ENCODE measurements at places on chromosomes 4 and X.

GRCh38 chr4:185016946-185017758, 1.1 kb upstream of the HELT start:
- DNase-seq, result no peak

DNA sequence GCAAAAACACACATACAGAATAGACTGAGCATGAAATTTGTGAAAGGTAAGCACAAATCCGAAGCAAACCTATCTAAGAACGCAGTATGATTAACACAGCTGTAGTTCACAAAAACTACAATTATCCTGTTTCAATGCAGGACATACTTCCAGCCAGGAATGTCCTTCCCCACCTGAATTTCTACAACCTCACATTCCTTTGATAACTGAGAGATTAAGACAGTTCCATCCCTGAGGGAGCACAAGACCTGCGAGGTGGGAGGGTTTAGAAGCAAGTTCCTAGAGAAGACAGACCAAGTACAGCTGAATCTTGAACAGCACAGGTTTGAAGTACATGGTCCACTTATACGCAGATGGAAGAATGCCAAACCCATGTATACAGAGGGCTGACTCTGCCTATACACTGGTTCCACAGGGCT, 10.6 kb downstream of the ABCG2 start:
- no peak for DNase-seq

DNA sequence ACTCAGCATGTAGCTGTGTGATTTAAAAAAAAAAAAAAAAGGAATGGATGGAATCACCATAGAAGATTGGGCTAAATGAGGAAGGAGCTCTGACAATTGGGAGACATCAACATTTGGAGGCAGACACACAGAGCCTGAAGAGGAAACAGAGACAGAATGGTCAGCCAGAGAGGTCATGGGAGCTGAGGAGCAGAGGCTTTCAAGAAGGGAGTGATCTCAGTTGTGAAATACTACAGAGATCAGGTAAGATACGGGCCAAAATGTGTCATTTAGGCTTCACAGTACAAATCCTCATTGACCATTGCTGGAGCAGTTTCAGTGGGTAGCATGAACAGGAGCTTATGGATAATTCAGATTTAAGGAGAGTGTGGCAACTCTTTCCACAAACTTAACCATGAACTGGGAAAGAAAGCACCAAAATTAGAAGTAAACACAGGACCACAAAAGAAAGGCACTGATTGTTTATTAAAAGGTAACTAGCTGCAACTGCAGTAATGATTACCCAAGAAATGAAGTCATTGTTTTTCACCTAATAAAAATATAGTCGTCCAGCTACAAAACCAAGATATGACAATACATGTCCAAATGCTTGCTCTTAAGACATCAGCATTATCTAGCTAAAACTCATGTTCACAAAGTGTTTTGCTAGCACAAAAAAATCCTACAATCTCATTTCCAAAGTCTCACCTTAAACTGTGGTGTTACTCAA, 203.2 kb downstream of the DHX15 start:
- no peak for DNase-seq

DNA sequence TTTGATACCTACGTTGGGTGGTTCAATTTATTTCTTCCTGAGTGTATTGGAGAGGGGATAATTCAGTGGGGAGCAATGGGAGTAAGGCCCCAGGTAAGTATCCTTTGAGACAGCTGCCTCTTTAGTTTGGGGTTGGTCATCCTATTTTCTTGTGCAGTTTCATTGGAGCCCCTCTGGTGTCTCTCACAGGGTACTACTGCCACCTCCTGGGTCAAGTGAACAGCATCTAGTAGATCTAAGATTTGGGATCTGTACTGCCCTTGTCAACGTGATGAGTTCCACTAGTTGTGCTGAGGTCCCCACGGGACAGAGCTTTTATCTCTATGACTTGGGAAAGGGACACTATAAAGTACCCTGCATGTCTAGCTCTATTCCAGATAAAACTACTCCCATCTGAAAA, 80.6 kb downstream of the PBDC1 start:
- no peak for DNase-seq

DNA sequence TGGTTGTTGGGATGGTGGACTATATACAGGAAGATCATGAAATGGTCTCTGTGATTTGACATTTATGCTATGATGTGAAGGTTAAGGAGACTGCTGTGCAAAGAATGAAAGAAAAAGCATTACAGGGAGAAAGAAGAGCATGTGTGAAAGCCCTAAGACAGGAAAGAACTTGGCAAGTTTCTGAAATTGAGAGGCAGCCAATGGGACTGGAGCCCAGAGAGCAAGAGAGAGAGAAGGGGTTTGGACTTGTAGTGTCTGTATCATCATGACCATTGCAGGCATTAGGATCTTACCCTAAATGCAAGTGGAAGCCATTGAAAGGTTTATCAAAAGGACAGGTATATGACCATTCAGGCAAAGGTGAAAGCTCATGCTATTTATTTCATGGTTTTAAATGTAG, 147.1 kb downstream of the NAA11 start:
- DNase-seq, result no peak
